ENCODE measurements at places on chromosomes 3 and 15.

GRCh38 chr15:25900431-25900830, 37.3 kb upstream of the ATP10A start:
- no peak for DNase-seq

DNA sequence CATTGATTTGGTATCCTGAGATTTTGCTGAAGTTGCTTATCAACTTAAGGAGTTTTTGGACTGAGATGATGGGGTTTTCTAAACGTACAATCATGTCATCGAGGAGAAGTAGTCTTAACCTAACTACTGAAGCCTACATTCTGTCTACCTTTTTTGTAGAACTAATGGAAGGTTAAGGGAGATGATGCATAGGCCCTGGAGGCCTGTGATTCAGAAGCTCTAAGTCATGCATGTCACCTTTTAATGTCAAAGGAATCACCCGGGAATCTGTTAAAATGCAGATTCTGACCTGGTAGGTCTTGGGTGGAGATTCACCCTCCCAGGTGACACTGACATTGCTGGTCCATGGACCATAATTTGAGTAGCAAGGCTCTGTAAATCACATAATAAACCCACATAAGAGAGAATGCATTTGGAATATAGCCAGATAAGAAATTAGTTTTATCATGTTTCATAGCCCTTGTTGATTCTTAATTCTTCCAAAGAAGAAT, 64.9 kb downstream of the GHSR start:
- no peak for DNase-seq

GRCh38 chr3:72344236-72344635, 504.0 kb downstream of the SHQ1 start:
- DNase-seq = no peak

DNA sequence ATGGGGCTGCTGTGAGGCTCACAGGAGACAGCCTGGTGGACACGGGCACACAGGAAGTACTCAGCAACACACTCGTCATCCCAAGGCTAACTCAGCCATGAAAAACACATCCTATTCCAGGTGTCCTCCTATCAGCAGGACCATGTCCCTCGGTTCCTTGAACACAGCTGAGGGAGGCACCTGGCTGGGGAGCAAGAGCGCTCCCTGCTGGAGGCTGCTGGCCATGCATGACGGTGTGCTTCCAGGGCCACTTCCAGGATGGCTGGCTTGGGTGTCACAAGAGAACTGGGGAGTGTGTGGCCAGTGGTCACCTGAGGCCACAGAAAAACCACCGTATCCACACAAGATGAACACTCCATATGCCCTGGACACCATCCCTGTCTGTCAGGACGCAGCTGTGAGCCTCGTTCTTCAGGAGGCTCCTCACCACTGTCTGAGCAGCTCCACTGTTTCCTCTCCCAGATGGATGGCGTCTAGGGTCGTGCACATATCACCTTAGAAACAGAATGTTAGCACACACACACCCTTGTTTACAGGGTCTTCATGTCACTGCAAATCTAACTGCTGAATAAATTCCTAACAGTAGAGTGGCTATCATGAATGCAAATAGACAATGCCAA, 31.0 kb downstream of the POC1A start:
- DNase-seq = peak; percentile 37

DNA sequence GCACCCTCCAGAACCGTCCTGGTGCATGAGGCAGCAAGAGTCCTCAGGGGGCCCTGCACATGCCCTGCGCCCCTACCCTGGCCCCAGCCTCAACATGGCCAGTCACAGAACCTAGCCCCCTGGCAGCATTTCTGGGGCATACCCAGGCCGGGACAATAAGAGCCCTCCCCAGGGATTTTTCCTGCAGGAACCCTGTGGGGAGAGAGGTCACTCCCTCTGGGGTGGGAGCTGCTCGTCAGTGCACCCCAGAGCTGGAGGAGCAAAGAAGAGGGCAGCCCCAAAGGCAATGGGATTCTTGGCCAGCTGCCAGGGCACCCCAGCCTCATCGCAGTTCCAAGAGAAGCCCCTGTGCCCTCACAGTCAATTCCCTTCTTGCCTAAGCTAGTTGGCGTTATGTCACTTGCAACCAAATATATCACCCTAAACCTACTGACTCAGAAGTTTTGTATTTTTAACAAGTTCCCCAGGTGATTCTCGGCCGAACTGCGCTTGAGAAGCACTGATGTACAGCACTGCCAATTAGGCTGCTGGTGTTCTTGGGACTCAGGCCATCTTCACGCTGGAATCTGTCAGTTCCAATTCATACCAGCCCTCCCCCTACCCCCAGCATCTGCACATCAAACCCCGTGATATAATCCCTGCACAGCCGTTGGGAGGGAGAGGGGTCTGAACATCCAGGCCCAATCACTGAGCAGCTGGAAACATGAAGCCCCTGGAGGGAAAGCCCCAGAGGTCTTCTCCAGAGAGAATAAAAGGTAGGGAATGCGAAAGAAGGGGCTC, 87.5 kb upstream of the PRR20G start:
- DNase-seq = no peak

GRCh38 chr3:183428447-183429211, at the start of gene MCF2L2:
TSS of gene MCF2L2 (minus strand) at chr3:183428619. CDS start at chr3:183427977, 642 bp downstream.
- DNase-seq = no peak

GRCh38 chr3:56342475-56342874, 125.8 kb downstream of the ERC2 start:
- no peak for DNase-seq

DNA sequence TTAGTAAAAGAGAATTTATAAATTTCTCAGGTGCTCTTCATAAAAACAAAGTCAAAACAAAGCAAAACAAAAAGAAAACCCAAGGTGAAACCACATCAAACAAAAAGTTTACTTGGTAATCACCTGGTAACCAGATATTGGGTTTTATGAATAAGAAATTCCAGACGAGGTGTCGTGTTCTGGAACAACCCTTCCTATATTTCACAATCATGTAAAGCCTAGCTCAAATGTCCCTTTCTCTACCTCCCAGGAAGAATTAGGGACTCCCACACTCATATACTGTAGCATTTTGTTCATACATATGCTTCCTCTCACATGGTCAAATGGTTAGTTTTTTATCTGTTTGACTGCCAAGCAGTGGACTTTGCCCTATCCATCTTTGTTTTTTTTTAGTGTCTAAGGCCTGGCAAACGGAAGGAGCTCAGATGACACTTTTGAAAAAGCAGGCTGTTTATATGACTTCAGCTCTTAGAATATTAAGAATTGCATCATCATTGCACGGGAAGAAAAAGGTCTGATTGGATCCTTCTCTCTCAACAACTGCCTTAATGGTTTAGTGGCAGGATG, 326.7 kb upstream of the TBL1XR1 start:
- no peak for DNase-seq

DNA sequence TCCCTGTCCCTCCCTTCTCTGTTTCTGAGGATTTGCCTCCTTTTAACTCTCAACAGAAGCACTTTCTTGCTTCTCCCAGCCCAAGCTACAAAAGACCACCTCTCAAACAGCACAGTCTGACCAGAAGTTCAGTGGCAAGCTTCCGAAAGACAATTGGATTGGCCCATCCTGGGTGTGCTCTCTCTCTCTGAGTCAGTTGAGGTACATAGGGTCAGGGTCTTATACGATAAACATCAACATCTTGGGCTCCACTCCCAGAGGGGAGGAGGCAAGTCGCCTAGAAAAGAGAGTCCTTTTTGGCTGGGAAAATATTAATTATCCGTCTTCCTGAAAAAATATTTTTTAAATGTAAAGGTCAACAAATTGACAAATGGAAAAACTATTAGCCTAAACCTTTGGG, 155.8 kb downstream of the TMCO5A start:
- DNase-seq = no peak

- no peak for DNase-seq
These were observed 29.1 kb downstream of the MKRN2 start for GRCh38 chr3:12585970-12586369.

GRCh38 chr3:25442486-25442885, 14.4 kb downstream of the RARB start:
- DNase-seq = no peak
